ENCODE measurements at places on chromosomes 3 and 15.
A peak's percentile ranks its signal among the peaks of the same experiment; 100 is the strongest.

- DNase-seq, result no peak
Observed at GRCh38 chr3:42847731-42848130, 27.9 kb downstream of the CYP8B1 start.

DNA sequence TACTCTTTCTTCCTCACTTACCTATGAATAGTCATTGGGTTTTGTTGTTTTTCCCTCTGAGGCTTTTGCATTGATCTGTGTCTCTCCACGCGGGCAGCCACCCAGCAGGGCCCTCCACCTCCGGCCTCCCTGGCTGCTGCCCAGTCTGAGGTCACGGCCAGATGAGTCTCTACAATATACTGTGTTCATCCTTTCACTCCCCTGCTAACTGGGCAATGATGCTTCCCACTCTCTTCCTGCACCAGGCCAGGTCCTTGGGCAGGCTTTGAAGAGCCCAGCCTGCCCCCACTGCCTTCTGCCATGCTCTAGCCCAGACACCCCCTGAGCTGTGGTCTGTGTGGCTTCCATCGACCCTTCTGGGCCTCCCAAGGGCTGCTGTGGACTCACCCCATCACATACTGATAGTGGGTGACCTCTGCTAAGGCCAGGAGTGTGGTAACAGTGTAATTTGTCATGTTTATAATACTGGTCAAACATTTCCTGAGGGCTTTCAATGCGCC is 18.0 kb downstream of the PDIA5 start:
- no peak for DNase-seq

GRCh38 chr3:60746043-60746638 is 505.1 kb downstream of the FHIT start:
- DNase-seq, result no peak

DNA sequence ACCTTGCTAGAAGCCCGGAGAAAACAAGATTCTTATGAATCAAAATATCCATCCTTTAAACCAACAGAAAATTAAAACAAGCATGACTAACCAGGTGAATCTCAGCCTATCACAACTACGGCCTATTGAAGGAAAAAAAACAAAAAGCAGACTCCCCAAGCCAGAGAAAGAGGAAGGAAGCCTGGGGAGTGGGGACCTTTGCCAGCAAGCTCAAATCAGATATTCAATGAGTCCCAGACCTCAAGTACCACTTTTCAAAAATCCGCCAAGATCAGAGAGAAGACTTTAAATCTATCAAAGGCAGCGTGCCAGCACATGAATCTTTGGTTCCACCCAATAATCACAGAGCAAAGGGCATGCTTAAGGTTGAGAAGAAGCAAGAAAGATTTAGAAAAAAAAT is 253.8 kb downstream of the NTRK3 start:
- DNase-seq, result no peak

GRCh38 chr15:65939901-65940617 is 70.8 kb downstream of the RAB11A start:
- peak; percentile 69 for DNase-seq

- DNase-seq, result no peak
Observed at GRCh38 chr3:45516829-45517228, 77.7 kb upstream of the LIMD1 start.

- no peak for DNase-seq
Observed at GRCh38 chr15:26882112-26882511, 15.2 kb downstream of the GABRA5 start.

GRCh38 chr3:58150130-58150809 is 60.5 kb downstream of the DNASE1L3 start:
- DNase-seq, result no peak

DNA sequence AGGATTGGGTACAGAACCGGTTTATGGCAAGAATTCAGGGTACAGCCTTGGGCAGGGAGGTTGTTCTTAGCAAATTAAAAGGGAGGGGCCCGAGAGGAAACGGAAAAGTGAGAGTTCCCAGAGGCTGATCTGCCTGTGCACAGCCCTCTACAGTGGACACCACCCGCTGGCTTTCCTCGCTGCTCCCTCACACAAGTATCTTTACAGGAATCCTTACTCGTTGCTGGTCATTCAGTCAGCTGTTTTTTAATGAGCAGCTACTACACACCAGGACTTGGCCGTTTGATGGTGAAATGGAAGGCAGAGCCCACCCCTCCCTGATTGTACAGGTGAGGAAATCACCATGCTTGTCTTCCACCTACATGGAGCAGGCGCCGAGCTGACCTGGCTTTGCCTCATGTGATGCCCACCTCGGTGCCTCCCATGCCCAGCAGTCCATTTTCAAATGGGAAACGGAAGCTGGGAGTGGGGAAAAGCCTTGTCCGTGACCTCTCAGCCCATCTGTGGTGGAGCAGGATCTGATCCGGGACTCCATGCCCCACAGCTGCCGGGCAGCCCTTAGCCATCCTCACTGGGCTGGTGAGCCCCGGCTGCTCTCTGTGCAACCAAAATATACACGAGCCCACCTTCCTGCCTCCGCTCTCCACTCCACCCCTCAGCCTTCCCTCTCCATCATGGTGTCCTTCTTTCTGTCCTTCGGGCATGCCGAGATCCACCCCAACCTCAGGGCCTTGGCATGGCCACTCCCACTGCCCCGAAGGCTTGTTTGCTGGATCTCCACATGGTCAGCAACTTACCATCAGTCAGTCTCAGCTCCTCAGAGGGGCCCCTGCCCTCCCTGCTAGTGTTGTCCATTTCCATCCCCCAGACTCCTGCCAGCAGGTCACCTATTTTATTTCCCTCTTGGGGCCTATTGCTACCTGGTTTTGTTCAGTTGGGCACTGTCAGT is 33.3 kb upstream of the FGD5 start:
- no peak for DNase-seq

- DNase-seq, result peak; percentile 14
Observed at GRCh38 chr3:129123314-129124060, 1.9 kb upstream of the RAB43 start.

- no peak for DNase-seq
Observed at GRCh38 chr15:25939122-25939521, 76.0 kb upstream of the ATP10A start.

DNA sequence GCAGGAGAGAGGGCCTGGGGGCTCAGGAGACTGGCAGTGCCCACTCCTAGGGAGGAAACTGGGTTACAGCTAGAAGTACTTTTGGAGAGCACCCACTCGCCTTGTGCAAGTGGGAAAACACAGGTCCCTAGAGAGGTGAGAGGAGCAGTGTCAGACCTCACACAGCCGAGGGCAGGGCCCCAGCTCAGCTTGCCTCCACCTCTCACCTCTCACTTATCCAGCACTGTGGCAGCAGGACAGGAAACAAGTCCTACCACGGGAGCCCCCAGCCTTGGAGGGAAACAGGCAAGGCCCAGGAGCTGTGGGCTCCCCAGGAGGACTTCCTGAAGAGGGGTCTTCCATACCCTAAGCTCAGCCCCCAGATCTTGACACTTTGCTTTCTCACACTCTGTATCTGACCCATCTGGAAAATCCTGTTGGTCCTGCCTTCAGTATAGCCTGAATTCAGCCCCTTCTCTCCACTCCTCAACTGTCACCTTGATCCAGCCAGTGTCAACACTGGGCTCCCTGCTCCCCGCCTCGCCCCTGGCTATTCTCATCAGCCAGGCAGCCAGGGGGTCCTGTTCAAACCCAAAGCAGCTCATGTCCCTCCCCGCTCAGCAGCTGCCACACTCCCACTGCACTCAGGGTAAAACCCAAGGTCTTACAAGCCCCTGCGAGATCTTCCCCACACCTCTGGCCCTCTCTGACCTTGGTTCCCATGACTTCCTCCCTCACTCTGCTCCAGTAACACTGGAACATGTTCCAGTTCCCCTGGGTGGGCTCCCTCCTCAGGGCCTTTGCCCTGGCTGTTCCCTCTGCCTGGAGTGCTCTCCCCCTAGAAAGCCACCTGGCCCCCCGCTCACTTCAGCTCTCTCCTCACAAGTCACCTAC is 870 bp upstream of the TMEM40 start:
- no peak for DNase-seq

GRCh38 chr3:134808835-134809234 is 13.8 kb downstream of the EPHB1 start:
- DNase-seq, result no peak

GRCh38 chr15:33115191-33115861 is 79.2 kb downstream of the FMN1 start:
- no peak for DNase-seq

GRCh38 chr15:95113041-95113440 is 881.7 kb downstream of the MCTP2 start:
- DNase-seq, result no peak

GRCh38 chr3:16187213-16187790 is 12.8 kb downstream of the GALNT15 start:
- no peak for DNase-seq

All from AG04449 (cell line).